Neuronal stem cell (in vitro differentiated cells): ENCODE measurements at places on chromosomes 7 and 10.

GRCh38 chr10:64959116-64959515, 1437.9 kb downstream of the REEP3 start:
- DNase-seq = no peak

DNA sequence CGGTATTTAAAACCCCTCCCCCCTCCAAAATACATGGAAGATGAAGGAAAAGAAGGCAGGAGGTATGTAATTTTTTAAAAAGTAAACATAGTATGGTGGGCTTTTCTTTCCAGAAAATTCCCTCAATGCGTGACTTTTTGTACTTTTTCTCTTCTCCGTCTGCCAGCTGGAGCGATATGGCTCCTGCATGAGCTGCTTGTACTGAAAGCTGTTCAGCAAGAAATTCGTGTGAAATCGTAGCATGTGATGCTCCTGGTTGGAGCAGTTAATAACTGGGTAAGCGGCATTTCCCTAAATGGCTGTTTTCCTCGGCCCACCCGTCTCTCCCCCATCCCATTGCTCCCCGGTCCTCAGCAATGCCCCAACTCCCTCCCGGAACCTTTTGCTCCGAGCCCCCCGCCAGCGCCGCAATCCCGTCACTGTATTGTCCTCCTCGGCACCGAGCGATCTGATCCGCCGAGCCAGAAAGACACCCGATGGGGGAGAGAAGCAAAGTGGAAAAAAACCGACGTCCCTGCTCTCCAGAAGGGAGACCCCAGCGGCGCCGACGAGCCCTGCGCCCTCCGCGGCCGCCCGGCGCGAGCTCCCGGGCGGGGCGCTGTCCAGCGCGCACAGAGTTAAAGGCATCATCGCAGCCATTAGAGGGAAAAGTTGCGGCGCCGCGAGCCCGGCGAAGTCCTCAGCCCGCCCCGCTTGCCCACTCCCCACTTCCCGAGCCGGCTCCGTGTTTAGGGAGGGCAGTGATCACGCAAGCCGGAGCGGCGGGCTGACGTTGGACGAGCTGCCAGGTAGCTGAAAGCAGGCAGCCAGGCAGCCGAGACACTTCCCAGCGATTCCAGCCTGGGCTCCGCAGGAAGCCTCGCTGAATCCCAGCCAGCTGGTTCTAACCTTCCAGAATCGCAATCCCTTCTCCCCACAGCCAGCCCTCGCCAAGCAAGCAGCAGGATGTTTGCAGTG, at the start of gene VSTM2A:
Gene VSTM2A (plus strand): TSS at position 707 of the 957 bp plus-strand sequence. CDS start 356 bp downstream, outside the sequence.
- DNase-seq = peak; percentile 72

DNA sequence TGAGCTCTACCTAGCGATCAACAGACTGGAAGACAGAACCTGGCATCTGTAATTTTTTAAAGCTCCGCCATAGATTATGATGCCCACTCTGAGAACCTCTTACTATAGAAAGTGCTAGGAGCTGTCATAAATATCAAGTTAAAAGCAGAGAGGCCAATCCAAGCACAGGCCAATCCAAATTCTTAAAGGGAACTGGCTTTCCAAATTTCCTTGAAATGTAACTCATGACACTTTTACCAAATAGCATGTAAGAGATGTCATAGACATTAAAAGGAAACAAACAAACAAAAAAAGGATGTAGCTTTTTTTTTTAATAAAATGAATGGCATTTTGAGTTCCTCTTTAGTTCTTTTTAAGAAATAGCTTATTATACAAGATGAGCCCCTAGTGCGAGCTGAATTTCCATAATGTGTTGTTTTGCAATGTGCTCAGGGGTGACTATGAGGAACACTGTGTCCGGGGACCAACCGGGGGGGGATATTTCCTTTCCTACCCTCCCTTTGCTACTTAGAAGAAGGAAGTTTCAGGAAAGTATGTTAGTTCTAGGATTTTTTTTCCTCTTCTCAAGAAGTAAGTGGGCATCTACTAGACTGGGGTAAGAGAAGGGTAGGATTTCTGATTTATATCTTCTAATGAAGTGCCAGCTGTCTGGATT, 23.7 kb upstream of the MRC1 start:
- DNase-seq = no peak

DNA sequence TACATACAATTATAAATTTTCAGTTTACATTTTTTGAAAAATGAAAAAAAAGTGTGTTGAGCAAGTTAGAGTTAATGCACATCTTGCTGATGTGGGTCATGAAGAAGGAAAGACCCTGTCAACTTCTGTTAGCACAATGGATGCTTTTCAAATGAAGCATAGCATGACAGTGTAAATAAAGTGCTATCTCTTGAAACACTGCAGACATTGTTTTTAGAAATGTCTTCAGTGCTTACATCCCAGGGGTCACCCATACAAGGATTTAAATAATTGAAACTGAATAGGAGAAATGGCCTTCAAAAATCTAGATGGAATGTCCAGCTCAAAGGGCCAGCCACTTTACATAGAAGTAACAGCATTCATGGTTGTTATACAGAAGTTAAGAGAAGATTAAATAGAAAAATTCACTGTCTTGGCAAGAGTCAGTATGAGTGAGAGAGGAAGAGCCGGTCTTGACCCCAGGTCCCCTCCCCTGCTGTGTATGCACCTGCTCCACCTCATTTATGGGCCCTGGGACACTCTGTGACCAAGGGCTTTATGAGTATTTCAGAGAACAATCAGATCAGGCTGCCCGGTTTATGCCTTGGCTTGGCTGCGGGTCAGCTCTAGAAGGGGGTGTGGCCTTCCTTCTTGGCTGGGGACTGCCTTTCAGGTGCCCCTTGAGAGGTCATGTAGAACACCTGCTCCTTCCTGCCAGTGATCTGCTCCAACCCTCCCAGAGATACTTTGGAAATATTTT, 237.7 kb upstream of the TMEM72 start:
- DNase-seq = no peak

- peak; percentile 77 for DNase-seq
Observed at GRCh38 chr10:25875556-25876165, 58.4 kb upstream of the MYO3A start.

GRCh38 chr10:17841050-17841449, 31.9 kb downstream of the MRC1 start:
- DNase-seq = no peak

DNA sequence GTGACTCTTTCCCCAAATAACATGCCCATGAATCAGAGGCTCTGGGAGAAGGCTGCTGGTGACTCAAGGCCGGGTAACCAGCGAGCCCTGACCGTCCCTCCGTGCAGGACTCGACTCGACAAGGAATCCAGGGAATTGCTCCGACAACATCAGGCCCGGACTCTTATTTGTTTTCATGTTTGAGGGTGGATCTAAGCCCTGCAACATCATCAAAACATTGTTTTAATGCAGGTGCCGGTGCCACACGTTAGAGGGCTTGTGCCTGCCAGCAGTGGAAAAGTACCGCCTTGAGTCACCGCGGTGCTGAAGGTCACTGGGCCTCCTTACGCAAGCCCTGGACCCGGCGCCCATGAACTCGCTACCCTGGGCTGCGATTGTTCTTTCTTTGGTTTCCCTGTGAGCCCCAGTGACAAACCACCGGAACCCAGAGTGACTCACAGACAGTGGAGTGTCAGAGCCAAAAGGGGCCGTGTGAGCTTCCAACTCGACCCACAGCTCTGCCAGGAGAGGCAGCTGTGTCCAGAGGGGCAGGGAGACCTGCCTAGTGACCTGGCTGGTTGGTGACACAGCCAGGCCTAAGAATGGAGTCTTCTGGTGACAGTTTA, 139.4 kb upstream of the SHH start:
- DNase-seq = no peak

GRCh38 chr10:21398563-21399231, 126.8 kb downstream of the SKIDA1 start:
- DNase-seq = no peak

DNA sequence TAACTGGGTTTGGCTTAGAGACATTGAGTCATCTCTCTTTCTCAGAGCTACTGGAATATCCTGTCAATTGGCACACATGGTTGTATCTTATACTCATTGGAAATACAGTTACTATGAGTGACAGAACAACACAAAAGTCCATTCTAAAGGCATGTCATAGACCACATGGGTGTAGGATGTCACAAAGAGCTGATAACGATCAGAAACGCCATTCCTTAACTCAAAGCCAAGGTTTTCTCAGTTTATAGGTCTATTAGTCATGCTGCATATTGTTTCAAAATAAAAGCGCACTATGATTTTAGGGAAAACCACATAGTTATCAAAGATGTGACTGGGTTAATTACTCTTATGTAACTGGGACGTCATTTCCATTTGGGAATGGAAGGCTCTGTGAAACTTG, 147.2 kb upstream of the FAM171A1 start:
- DNase-seq = no peak

- DNase-seq = no peak
Observed at GRCh38 chr7:422191-422885, 97.3 kb downstream of the PDGFA start.
